Midbrain (tissue), 1 donor: ENCODE measurements at places on chromosomes 2 and 18.

DNA sequence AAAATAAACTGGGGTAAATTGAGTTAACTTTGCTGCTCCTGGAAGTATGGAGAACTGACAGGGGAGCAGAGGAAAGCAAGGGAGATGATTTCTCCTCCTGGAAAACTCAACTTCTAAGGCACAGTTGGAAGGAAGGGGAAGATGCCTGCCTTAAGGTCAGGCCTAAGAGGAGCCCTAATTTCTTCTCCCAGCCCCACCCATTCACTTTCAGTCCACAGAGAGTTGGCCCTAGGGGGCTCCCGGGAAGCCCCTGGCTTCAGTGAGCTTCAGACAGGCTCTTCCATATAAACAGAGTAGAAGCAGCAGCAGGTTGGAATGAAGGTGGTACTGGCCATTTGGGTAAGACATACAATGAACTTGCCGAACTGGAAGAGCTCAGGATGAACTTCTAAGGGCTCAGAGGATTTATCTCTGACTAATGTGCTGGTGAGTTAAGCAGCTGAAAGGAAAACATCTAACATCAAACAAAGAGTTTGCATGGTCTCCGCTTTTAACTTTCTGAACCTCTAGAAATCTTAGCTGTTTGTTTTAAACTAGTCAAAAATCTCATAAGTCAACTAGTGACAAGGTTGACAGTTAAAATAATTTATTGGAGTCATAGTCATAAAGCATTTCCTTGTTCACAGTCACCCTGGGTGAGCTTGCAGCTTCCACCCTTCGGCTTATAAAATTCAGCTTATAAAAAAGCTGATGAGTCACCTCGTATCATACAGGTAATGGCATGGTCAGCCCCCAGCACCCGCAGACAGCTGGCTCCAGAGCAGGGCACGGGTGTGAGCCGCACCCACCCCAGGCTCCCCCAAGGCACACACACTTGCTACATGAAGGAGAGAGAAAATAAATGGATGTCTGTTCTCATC lies 9.8 kb downstream of the MALL start:
- DNase-seq: no peak

DNA sequence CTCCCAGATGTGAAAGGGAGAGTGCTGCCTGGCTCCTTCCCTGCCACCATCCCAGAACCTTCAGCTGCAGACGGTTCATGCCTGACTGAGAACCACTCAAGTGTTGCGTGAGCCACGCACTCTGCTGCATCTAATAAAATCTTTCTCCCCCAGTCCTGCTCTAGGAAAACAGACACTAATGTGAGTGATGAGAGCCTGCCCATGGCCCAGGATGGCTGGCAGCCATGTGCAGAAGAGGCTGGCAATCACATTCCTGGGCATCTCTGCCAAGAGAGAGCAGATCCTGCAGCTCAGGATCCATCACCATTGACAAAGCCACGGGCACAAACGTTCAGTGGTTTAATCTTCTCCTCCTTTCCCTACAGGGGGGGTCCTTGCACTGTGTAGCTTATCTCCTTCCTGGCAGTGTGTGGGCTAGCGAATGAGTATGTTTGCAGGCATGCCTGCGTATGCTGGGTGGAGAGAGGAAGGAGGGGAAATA lies 477.5 kb downstream of the SLC4A3 start:
- DNase-seq: no peak

DNA sequence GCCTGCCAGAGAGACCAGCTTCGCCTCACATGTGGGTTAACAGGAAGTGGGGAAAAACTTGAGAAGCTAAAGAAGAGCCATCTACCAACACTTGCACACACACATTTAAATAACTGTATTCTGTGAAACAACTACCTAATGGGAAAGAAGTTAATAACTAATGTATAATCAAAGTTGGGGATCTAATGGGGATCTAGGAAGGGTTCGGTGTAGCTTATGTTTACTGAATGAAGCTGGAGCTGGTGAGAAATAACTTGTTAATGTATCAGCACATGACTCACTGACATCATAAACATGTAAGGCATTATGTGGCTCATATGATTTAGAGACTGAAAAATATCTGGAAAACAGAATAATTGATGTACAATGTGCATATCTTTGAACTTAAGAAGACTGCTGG lies 421.3 kb upstream of the NXPH2 start:
- no peak for DNase-seq

- no peak for DNase-seq
Measured at GRCh38 chr18:39870591-39870990, 2084.4 kb upstream of the PIK3C3 start.

- DNase-seq: no peak
Measured at GRCh38 chr18:40534723-40535122, 1420.3 kb upstream of the PIK3C3 start.

DNA sequence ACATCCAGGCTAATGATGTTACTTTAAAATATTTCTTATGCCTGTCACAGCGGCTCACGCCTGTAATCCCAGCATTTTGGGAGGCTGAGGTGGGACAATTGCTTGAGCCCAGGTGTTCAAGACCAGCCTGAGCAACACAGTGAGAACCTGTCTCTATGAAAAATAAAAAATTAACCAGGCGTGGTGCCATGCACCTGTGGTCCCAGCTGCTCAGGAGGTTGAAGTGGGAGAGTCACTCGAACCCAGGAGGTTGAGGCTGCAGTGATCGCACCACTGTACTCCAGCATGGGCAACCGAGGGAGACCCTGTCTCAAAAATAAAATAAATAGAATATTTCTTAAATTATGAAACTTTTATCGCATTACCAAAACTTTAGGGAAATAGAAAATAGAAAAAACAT lies 28.1 kb upstream of the ACTR3 start:
- DNase-seq: no peak

DNA sequence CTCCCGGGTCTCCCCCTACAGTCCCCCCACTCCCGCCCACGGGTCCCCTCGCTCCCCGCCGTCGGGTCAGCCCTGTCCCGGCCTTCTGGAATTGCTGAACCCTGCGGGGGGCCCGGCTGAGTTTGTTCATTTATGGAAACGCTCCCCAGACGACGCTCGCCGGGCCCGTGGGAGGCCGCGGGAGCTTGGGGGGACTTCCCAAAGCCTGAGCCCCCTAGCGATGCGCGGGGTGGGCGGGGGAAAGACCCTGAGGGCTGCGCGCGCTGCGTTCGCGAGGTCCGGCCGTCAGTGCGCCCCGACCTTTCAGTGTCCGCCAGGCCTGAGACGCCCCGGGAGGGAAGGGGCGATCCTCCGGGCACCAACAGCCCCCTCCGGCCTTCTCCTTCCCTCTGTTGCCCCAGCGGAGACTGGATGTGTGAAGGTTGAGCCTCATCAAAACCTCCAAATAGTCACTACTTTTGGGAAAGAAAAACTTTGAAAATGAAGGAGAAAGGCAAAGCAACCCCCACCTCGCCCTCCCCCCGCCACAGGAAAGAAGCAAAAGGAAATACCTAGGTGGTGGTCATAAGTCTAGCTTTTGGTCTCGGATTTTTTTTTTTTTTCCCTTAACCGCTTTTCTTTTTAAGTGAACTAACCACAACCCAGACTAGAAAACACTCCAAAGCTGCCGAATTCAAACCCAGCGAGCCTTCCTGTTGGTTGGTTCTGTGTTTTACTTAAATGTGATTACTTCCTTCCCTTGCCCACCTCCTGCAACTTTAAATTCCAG lies 509 bp upstream of the CYS1 start:
- DNase-seq: no peak

GRCh38 chr2:182826064-182826463 lies 40.4 kb downstream of the FRZB start:
- no peak for DNase-seq

- no peak for DNase-seq
Measured at GRCh38 chr2:28074137-28074536, 183.6 kb downstream of the BABAM2 start.

DNA sequence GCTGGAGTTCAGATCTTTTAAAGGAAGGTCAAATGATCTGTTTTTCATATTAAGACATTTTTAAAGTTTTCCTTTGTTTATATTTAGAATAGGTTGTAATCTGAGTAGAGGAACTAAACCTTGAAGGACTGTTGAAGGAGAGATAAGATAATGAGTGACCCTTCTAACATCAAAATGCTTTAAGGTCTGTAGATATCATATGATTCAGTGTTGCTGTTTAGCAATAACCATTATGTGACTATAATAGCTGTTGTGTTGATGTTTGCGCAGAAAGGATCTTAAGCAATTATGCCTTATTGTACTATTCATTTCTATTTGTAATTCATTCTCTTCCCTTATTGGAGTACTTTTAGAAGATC lies 60.0 kb downstream of the SLC16A14 start:
- DNase-seq: no peak
